IMR-90 (cell line): ENCODE measurements at places on chromosomes 2 and 18. TPM values are rescaled to one million over a fixed set of nuclear protein-coding genes. Genes with fewer than 3 reads are reported as not detected.

- DNase-seq = peak; percentile 97
Measured at GRCh38 chr2:43221763-43222474, 4.5 kb downstream of the ZFP36L2 start.

The FHOD3 gene
- total RNA-seq = 16.0 and 16.7 TPM in 2 replicates

GRCh38 chr2:221442128-221442527 lies 130.0 kb downstream of the EPHA4 start:
- DNase-seq = no peak

DNA sequence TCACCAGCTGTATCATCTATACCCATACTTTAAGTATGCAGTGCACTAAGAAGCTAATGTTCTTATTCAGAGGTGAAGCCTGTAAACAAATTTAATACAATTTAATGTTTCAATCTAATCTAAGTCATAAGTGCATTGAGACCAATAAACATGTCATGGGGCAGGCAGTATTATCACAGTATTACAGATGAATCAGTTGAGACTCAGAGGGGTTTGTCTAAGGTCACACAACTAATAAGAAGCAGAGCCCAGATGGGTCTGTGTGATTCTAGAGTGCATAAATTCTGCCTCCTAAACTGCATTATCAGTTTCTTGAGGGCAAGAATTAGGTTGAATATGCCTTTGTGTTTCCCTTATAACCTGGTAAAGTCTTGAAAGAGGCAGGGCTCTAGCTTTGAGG lies 140.9 kb upstream of the RNF152 start:
- no peak for DNase-seq

The SLC9A4 gene
- total RNA-seq = not detected in 2 replicates

- DNase-seq = peak; percentile 21
Measured at GRCh38 chr2:38465789-38466127, 88.7 kb upstream of the ATL2 start.

GRCh38 chr2:153967248-153967973 lies 95.7 kb downstream of the GALNT13 start:
- DNase-seq = no peak

GRCh38 chr2:133788386-133788785 lies 220.1 kb upstream of the NCKAP5 start:
- DNase-seq = peak; percentile 74

The TSPYL6 gene
- not detected in 2 replicates for total RNA-seq

DNA sequence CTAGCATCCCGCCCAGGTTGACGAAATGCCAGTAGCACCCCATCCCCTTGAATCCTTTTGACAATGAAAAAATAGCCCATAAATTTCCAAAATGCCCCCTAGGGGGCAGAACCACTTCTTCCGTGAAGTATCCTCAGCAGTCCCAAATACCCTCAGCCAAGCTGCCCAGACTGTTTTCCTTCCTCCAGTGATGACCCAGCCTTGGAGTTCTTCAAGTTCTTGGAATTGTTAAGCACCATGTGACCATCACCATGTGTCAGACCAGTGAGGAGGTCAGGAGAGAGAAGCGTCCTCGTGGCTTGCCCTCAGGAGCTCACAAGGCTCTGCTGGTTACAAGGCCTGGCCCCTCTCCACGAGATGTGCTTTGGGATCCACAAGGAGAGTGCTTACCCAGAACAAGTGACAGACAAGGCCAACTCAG lies 1.4 kb upstream of the SLC23A3 start:
- peak; percentile 86 for DNase-seq

DNA sequence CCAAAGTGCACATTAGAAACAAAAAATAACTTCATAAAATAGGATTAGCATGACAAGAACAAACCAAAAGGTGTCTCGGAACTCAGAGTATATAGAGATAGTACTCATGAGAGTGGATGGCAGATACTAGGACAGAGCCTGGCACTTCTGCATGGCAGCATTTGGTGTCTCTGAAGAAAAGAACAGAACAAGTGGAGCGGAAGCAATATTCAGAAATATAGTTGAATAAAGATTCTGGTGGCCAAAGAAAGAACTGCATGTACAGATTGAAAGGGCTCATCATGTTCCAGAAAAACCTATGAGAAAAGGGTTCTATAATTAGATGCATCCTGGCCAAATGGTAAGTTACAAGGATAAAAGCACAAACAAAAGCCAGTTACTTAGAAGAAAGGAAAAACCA lies 90.9 kb downstream of the CCDC138 start:
- no peak for DNase-seq

- DNase-seq = no peak
Measured at GRCh38 chr2:23069156-23069555, 315.8 kb upstream of the KLHL29 start.

The KCNJ3 gene
- not detected in 2 replicates for total RNA-seq

The MC4R gene
- 0.18 and 0.28 TPM in 2 replicates for total RNA-seq

The MYOM1 gene
- under 0.01 TPM in 2 replicates for total RNA-seq

The GALNT3 gene
- total RNA-seq = 2.0 and 4.4 TPM in 2 replicates

The NEU4 gene
- not detected in 2 replicates for total RNA-seq
